BE2C (cell line): ENCODE measurements at places on chromosomes 16 and 17.

- no peak for DNase-seq
Measured at GRCh38 chr17:50908140-50908859, 42.1 kb upstream of the TOB1 start.

DNA sequence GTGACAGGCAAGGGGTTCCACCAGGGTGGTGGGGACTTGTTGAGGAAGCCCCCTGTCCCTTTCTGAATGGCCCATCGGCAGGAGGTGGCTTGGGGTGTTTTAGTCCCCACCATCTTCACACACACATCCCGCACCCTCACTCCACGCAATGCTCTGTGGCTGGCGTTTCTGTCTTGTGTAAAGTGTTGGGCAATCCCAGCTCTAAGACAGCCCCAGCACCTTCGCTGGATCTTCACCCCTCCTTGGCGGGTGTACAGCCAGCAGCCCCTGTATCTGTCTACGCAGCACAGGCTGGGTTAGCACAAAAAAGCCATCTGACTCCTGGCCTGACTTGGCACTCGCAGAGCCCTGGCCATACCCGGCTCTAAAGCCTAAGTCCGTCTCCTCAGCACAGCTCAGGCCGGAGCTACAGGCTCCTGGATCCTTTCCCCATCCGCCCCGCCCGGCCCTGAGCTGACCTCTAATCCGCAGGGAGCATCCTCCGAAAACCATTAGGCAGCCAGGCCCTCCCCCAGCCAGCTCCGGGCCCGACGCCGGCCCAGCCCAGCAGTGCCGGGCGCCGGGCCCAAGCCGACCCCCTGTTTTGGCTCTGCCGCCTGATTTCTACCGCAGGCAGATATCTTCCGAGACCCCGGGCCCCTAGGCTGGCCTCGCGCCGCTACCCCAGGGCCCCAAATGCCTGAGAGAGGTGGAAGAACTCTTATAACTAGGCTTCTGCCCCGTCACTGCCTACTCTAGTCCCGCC is 42.4 kb upstream of the TAC4 start:
- no peak for DNase-seq

DNA sequence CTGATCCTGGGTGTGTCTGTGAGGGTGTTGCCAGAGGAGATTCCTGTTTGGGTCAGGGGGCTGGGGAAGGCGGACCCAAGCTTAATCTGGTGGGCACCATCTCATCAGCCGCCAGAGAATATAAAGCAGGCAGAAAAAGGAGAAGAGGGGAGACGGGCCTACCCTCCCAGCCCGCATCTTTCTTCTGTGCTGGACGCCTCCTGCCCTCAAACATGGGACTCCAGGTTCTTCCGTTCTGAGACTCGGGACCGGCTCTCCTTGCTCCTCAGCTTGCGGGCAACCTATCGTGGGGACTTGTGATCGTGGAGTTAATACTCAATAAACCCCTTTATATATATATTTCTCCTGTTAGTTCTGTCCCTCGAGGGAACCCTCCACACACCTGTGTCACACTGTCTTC is 64.5 kb downstream of the LMF1 start:
- peak; percentile 1 for DNase-seq

DNA sequence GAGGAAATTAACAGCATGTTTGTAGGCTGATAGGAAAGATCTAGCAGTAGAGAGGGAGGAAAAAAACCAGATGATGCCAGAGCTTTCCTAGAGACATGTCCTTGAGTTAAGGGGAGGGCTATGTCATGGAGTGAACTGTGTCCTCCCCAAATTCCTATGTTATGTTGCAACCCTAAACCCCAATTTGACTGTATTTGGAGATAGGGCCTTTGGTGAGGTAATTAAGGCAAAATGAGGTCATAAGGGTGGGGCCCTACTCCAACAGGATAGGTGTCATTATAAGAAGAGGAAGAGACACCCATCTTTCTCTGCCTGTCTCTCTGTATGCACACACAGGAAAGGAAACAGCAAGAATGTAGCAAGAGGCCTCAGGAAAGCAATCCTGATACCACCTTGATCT is 195.3 kb upstream of the AXIN2 start:
- no peak for DNase-seq

GRCh38 chr17:72971226-72971880 is 121.1 kb downstream of the SLC39A11 start:
- no peak for DNase-seq

- no peak for DNase-seq
Measured at GRCh38 chr17:8175795-8176196, 384 bp downstream of the TMEM107 start.

- no peak for DNase-seq
Measured at GRCh38 chr16:57245472-57246113, 534 bp downstream of the ARL2BP start.

DNA sequence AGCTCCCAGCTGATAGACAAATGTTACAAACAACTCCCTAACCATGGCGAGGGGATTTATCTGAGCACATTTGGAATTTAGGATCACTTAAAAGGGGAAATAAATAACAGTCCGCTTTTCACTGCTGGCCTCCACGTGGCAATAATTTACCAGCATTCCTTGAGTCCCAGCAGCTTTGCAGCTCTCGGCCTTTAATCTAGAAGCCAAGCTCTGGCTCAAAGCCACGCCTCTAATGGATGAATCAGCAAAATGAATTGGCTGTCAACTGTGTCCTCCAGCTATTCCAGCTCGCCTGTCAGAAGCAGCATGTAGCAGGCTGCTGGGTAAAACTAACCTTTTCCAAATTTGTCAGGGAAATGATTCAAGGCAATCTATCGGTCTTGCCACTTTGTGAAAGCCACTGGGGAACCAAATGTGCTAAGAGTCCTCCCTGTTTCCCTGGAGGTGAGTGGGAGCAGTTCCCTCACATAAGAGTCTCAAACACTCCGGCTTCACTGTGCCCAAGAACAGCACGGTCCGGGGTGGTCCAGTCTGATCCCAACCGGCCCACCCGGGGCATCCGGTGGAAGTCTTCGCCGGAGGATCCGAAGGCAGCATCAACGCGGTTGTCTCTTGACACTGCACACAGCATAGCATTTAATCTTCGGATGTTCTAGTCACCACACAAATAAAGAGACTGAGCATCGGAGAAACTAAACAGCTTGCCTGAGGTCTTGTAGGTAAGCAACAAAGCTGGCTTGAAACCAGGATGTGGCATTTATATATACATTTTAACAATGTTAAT is 143.3 kb downstream of the PARN start:
- DNase-seq, result peak; percentile 79

GRCh38 chr16:4713663-4714501 is 20.2 kb downstream of the ANKS3 start:
- no peak for DNase-seq
